ENCODE measurements at places on chromosomes 12 and 14.

GRCh38 chr14:105087308-105087962 lies 22.2 kb upstream of the GPR132 start:
- no peak for DNase-seq

GRCh38 chr14:104237651-104238423 lies 99.5 kb downstream of the KIF26A start:
- DNase-seq, result no peak

DNA sequence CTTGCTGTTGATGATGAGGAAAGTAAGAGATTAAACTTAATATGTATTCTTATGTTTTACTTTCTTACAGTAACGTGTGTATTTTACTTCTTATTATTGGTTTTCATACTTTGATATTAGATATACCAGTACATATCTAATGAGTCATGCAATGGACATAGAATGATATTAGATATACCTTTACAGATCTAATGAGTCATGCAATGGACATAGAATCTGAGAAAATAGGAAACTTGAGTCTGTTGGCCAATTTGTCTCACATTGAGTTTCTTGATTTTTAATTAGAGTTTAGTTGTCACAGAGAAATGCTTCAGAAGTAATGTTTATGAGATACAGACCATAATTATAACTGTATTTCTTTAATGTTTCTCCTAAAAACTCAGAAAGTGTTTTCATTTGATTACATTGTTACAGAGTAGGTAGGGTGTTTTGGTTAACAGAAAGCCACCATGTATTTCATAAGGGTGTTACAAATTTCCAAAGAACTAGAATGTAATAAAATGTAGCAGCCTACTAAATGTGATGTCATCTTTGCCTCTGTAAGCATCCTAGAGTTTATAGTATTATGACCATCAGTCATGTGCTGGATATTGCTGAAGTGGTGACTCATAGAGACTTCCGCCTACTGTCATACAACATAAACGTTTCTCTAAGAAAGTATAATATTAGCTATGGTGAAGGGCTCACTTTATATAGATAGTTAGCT lies 3.0 kb downstream of the GAS2L3 start:
- DNase-seq, result no peak

GRCh38 chr14:61221906-61222305 lies 59.2 kb downstream of the TMEM30B start:
- no peak for DNase-seq

GRCh38 chr12:43008953-43009845 lies 419.7 kb upstream of the PRICKLE1 start:
- DNase-seq, result no peak

Measured in stimulated activated CD8-positive, alpha-beta memory T cell treated with anti-CD3 and anti-CD28 coated beads, Interleukin-7, amount 100 ng/mL, for 48 hours (primary cell).